ENCODE measurements at places on chromosomes 12 and 14. TPM values are rescaled to one million over a fixed set of nuclear protein-coding genes. Genes with fewer than 3 reads are reported as not detected.
A peak's percentile ranks its signal among the peaks of the same experiment; 100 is the strongest.

Gene PLA2G1B
- total RNA-seq = not detected

Gene HCAR2
- total RNA-seq = not detected

Gene DCN
- total RNA-seq = 241 TPM

Gene TSPAN9
- 17.7 TPM for total RNA-seq

GRCh38 chr14:89236851-89237250, 180.2 kb downstream of the FOXN3 start:
- H3K36me3 ChIP-seq = peaks cover 7% of the 10 kb centered on the region
- no peak overlapping the region for H3K27ac ChIP-seq
- peaks cover 3% of the 10 kb centered on the region for H3K4me1 ChIP-seq
- DNase-seq = peak; percentile 52

GRCh38 chr14:81138429-81138828, 82.3 kb downstream of the GTF2A1 start:
- no peak overlapping the region for H3K4me3 ChIP-seq
- no peak overlapping the region for H3K27ac ChIP-seq
- H3K27me3 ChIP-seq = no peaks in the 10 kb centered on the region
- no peaks in the 10 kb centered on the region for H3K36me3 ChIP-seq

GRCh38 chr12:90076851-90077319, 368.2 kb upstream of the ATP2B1 start:
- H3K27ac ChIP-seq = no peak overlapping the region
- DNase-seq = no peak
- peaks cover 5% of the 10 kb centered on the region for H3K4me1 ChIP-seq
- H3K36me3 ChIP-seq = no peaks in the 10 kb centered on the region
- H3K4me3 ChIP-seq = no peak overlapping the region

GRCh38 chr14:57254884-57255283, 13.8 kb downstream of the EXOC5 start:
- peaks cover 2% of the 10 kb centered on the region for H3K36me3 ChIP-seq
- no peaks in the 10 kb centered on the region for H3K27me3 ChIP-seq
- H3K4me1 ChIP-seq = peaks cover 2% of the 10 kb centered on the region
- H3K4me3 ChIP-seq = no peak overlapping the region
- no peak for DNase-seq

GRCh38 chr12:121789800-121790728, 3.4 kb downstream of the RHOF start:
- H3K4me1 ChIP-seq = peaks cover 9% of the 10 kb centered on the region
- H3K4me3 ChIP-seq = no peak overlapping the region
- H3K27ac ChIP-seq = no peak overlapping the region
- H3K36me3 ChIP-seq = no peaks in the 10 kb centered on the region
- H3K27me3 ChIP-seq = no peaks in the 10 kb centered on the region
- peak; percentile 34 for DNase-seq

GRCh38 chr14:61661471-61662400, 33.6 kb upstream of the HIF1A start:
- peaks cover 14% of the 10 kb centered on the region for H3K4me1 ChIP-seq
- H3K36me3 ChIP-seq = no peaks in the 10 kb centered on the region
- DNase-seq = peak; percentile 58
- H3K27ac ChIP-seq = peak overlapping the region; percentile 59
- no peaks in the 10 kb centered on the region for H3K27me3 ChIP-seq
- H3K4me3 ChIP-seq = no peak overlapping the region

DNA sequence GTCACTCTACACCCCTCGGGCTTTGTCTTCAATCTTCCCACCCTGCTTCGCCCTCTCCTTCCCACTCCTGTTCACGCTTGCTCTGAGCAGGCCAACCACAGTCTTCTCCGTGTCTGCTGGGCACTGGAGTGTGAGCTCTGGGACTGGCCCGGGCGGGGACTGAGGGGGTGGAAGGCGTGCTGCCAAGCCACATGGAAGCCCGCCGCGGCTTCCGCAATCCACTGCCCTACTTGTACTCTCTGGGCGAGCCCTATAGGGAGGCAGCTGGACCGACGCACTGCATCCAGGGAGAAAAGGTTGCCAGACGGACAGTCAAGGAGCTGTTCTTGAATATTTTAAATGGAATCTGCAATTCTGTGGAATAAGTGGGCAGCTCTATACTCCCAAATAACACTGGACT, 24.8 kb downstream of the GOLGA3 start:
- peaks cover 84% of the 10 kb centered on the region for H3K36me3 ChIP-seq
- H3K27me3 ChIP-seq = no peaks in the 10 kb centered on the region
- no peak overlapping the region for H3K4me3 ChIP-seq
- no peak for DNase-seq

DNA sequence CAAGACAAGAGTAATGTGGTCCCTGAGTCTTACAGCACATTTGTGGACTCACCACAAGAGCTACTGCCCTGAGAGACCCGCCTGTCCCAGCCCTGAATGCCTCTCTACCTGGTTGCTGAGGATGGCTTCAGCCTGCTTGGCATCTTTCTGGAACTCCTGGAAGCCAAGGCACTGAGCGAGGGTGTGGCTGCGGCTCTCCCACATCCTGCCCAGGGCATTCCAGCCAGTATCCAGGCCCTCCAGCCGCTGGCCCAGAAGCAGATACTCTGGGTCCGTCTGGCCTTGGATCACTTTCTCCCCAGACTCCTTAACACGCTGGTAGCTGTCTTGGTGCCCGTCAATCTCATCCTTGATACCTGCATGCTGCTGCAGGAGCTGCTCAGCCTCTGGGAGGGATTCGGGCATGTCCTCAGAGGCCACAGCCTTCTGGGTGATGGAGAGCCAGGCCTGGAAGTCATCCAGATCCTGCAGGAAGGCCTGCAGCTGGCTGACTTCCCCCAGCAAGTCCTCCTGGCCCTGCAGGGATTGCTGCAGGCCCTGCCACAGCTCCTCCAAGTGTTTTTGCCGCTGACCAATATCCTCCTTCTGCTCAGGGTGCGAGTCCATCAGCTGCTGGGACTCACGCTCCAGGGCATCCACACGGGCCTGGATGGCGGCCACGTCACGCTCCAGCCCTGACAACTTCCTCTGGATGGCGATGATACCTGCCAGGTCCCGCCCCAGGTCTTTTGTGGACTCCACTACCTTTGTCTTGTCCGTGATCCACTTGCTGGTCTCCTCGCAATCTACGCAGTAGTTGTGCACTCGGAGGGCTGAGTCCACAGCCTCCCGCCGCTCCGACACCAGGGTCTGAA, 82.3 kb downstream of the PLEKHG3 start:
- no peak overlapping the region for H3K27ac ChIP-seq
- peaks cover 9% of the 10 kb centered on the region for H3K4me1 ChIP-seq
- H3K27me3 ChIP-seq = peaks cover 4% of the 10 kb centered on the region
- no peaks in the 10 kb centered on the region for H3K36me3 ChIP-seq

DNA sequence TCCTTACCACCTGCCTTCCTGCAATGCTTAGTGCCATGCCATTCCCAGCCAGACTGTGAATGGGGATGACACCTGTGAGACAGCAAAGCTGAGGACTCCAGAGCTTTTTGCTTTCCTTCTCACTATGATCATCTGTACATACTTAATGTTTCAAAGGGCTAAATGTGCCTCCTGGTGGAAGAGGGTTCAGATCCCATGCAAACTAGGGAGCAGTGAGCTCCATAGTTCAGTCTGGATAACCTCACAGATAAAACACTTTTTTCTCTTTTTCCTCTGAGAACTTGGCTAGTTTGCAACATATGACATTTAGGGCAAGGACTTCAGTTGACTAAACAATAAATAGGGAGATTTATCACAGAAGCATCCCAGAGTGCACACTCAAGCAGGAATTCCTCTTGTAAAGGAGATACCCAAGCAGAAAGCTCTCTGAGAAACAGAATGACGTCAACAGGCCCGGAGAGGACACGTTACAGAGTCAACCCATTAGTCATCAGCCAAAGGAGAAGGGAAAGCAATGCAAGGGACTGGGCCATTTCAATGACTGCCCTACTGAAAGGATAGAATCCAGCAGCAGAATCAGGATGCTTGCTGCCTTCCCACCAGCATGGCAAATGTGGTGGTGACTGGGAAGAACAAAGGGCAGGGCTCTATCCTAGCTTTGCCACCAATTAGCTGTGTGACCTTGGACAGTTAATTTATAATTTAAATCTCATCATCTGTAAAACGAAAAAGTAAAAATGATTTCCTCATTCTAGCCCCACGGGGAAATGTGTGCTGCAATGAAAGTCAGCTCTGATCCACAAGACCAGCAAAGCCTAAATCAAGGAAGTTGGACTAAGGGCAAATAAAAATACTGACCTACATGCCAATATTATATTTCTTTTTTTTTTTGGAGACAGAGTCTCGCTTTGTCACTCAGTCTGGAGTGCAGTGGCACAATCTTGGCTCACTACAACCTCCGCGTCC, 80.8 kb upstream of the ACTN1 start:
- H3K4me3 ChIP-seq = no peak overlapping the region
- H3K36me3 ChIP-seq = peaks cover 19% of the 10 kb centered on the region
- peaks cover 27% of the 10 kb centered on the region for H3K4me1 ChIP-seq
- peak overlapping the region; percentile 93 for H3K27ac ChIP-seq

- DNase-seq = no peak
- H3K36me3 ChIP-seq = no peaks in the 10 kb centered on the region
- no peaks in the 10 kb centered on the region for H3K27me3 ChIP-seq
- H3K27ac ChIP-seq = no peak overlapping the region
- no peaks in the 10 kb centered on the region for H3K4me1 ChIP-seq
Observed at GRCh38 chr12:44525806-44526654, 350.1 kb downstream of the NELL2 start.

- H3K4me1 ChIP-seq = no peaks in the 10 kb centered on the region
- peaks cover 29% of the 10 kb centered on the region for H3K36me3 ChIP-seq
Observed at GRCh38 chr12:50441763-50442162, 41.1 kb downstream of the LARP4 start.

Measured in IMR-90 (cell line).